ENCODE measurements at places on chromosomes 13 and 19.

DNA sequence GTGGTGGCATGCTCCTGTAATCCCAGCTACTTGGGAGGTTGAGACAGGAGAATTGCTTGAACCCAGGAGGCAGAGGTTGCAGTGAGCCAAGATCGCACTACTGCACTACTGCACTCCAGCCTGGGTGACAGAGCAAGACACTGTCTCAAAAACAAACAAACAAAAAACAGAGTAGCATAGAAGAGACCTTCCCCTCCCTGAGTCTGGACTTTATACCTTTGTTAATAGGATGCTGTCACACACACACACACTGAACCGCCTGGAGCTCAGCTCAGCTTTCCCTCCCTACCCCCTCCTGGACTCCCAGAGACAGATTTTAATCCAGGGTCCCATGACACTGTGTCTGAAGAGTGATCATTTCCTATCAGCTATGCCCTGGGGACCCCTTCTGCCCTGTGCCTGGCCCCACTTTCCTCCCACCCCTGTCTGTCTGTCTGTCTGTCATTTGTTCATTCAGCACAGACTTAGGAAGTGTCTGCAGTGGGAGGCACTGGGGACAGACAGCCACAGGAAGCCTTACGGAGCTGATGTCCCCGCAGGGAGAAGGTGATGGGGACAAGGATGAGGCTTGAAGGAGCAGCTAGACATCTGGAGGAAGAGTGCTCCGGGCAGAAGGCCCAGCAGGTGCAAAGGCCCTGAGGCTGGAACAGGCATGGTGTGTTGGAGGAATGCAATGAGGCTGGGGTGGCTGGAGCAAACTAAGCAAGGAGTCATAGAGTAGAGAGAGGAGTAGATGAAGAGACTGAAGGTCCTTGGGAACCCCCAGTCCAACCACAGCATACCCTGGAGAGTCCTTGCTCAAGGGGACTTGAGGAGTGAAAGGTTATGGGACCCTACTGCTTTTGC, 4.9 kb downstream of the CERS4 start:
- DNase-seq, result no peak

DNA sequence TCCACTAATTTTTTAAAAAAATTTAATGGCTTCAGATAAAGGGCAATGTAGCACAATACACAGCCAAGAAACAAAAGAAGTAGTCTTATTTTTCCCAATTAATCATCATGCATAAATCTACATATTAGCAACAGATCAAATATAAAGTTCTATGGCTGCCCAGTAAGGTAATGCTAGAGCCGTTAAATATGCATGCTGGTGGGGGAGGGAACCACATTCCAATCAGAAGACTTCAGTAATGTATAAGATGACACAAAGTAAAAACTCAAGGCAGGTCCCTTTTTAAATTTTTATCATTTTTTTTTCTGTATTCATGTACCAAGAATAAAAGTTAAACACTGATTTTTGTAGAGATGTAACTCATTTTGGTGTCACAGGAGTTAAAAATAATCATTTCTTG, 62.0 kb downstream of the MPHOSPH8 start:
- DNase-seq, result no peak

- no peak for DNase-seq
These were observed 2.9 kb upstream of the C2CD4C start for GRCh38 chr19:411723-412355.

GRCh38 chr19:35354898-35355297, 3.4 kb upstream of the FFAR3 start:
- peak; percentile 35 for DNase-seq

DNA sequence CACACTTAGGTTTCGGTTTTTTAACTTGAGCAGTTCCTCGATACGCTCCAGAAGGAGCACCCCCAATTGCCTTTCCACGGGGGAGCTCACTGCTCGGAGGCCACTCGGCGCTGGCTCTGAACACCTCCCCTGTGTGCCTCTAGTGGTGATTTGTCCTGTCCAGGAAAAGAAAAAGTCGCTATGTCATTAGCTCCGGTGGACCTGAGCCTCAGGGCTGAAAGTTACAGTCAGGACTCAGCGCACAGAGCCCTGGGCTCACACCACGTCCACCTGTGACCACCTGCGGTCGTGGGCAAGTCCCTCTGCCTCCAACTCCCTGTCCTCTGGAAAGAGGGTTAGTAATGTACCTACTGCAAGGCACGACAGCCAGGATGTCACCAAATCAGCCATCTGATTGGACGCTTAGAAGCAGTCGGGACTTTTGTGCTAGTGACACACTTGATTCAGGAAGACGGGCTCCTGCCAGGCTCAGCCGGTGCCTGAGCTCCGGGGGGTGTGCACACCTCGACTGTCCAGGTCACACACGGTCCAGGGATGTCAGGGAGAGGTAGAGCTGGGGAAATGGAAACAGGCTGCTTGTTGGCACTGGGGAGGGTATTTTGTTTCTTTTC, 3.9 kb upstream of the TMPRSS9 start:
- DNase-seq, result no peak

Measured in immature natural killer cell (primary cell).